ENCODE measurements at places on chromosomes 2 and 18.

DNA sequence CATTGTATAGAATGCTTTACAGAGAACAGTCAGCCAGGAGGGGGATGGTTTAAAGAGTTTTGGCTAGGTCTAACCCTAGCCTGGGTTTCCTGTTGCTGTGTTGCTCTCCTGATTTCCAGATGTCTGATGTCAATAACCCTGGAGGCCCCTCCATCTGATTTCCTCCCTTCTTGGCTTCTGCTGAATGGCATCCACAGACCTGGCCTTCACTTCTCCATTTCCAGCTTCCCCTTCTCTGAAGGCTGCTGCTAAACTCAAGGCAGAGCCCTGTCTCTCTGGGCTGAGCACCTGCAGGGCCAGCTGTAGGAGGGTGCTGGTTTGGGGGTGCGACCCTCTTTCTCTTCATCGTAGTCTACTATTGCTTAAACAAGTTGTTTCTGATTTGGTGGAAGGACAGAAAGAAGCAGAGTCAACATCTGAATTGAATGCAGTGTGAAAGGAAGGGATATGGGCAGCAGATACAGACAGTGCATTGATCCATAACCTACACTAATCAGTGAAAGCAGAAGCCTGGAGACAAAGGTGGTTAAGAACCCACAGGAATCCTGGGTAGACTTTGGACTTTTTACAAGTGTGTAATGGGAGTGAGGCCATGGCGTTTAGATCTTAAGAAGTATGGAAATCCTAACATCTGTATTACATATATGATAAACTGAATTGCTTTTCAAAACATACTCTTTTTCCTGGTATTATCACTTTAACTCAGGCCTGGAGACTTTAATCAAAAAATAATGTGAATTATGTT lies 153.6 kb downstream of the HRH4 start:
- no peak for DNase-seq

DNA sequence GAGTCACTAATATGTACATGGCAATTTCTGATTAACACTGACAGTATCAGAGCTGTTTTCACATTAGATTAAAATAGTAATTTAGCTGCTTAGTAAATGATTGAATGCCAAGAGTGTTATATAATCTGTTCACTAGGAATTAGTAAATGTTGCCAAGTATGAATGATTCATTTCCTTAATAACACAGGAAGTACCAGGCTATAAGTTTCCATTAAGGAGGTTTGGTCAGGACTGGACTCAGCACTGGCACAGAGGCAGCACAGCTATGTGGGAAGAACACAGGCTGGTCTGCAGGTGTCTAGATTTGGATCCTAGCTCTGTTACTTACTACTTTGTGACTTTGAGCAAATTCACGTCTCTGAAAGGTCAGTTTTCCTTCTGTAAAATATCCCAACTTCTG lies 97.2 kb downstream of the TDRD15 start:
- DNase-seq = no peak

GRCh38 chr2:26807788-26808460 lies 22.1 kb downstream of the CENPA start:
- DNase-seq = no peak

- DNase-seq = no peak
Measured at GRCh38 chr2:128310094-128310716, 8.5 kb downstream of the HS6ST1 start.

All from fibroblast of skin of left biceps (primary cell).